Naive B cell (primary cell): ENCODE measurements at places on chromosomes 16 and 17. TPM values are rescaled to one million over a fixed set of nuclear protein-coding genes. Genes with fewer than 3 reads are reported as not detected.

Gene SPNS2
- not detected for polyA plus RNA-seq

Gene TMIGD1
- not detected for polyA plus RNA-seq

Gene ZNF267
- 11.6 TPM for polyA plus RNA-seq

Gene MAP2K6
- 16.2 TPM for polyA plus RNA-seq

Gene CDH11
- not detected for polyA plus RNA-seq
